Activated CD4-positive, alpha-beta T cell treated with anti-CD3 and anti-CD28 coated beads for 1 hour (primary cell): ENCODE measurements at places on chromosomes 7 and 10.

GRCh38 chr7:30717181-30717580, 34.8 kb upstream of the INMT start:
- no peak for DNase-seq

DNA sequence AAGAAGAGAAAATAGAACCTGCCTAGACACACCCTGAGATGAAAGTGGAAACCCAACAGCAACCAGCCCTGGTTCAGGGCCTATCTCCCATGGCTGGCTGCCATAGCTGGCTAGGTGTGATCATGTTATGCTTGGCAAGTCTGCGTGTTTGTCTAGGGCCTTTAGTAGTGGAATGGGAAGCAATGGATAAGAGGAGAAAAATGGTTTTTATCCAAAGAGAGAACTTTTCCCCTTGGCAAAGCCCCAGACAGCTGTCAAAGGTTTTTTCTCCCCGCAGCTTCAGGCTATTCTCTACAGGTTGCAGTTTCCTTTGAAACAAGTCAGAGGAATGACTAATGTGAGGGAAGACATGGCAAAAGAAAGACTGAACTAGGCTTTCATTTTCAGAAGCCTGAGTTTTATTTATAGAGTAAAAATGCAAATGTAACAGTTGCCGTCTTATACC, 161.5 kb downstream of the SEMA3D start:
- DNase-seq = no peak

GRCh38 chr10:132619927-132620326, 82.3 kb downstream of the INPP5A start:
- no peak for DNase-seq

DNA sequence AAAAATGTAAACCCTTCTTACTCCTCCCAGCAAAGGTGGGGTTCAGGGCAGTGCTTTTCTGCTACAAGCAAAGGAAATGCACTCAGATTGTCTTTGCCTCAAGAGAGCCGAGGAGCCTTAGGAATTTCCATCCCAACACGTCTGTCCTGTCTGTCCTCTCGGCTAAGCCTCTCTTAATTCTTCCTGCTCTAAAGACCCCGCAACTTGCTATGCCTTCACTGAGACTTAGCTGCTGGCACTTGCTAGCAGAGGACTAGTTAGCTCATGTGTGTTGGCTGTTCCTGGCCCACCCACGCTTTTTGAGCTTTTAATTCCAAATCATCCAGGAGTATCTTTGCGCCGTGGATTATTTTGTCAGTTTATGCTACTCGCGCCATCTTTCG, 481 bp upstream of the NPM3 start:
- no peak for DNase-seq

- no peak for DNase-seq
These were observed 51.4 kb upstream of the APBB1IP start for GRCh38 chr10:26386781-26387180.

DNA sequence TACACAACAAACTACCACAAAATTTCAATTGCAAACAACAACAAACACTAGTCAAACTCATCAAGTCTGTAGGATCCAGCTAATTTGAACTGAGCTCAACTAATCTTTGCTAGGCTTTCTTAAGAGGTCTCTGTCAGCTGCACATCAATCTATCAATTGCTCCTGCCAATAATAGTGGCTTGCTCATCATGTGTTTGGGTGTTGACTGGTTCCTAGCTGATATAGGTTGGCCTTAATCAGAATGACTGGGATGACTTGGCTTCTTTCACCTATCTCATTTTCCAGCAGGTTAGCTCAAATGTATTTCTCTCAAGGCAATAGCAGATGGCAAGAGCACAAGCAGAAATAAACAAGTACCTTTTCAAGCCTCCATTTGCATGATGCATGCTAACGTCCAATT, 370.3 kb upstream of the NFE2L3 start:
- no peak for DNase-seq

DNA sequence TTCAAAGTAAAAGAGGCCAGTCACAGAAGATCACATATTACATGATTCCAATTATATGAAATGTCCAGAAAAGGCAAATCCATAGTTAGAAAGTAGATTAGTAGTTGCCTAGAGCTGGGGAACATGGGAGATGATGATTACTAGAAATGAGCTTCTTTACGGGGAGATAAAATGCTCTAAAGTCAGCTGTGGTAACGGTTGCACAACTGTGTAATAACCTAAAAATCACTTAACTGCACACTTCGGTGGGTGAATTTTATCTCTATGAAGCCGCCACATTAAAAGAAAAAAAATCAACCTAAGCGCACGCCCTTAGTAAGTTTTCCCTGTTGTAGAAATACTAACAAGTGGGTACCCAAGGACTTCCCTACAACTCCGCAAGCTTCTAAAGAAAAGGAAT, 15.9 kb downstream of the XRCC2 start:
- no peak for DNase-seq

DNA sequence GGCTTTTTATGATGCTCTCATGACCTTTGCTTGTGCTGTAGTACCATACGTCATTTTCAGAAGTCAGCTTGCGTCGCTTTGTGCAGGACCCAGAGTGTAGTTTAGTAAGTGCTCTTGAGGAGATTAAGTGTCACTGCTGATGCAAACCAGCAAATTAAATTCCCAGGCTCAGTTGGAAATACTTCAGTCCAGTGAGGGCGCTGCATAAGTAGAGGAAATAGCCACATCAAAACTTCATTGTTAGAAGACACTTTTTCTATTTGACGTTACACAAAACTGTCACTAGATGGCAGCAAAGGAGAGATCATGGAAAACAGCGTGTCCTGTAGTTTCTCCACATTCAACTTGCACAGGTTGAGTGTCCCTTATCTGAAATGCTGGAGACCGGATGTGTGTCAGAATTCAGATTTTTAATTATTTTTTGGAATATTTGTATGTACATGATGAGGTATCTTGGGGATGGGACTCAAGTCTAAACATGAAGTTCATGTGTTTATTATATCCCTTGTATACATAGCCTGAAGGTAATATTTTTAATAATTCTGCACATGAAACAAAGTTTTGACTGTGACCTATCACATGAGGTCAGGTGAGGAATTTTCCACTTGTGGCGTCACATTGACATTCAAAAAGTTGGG, 7.9 kb downstream of the ZNF22 start:
- DNase-seq = no peak

GRCh38 chr7:129126314-129126713, 18.2 kb upstream of the TSPAN33 start:
- no peak for DNase-seq

GRCh38 chr10:97361537-97361901, 27.0 kb upstream of the FRAT2 start:
- no peak for DNase-seq

DNA sequence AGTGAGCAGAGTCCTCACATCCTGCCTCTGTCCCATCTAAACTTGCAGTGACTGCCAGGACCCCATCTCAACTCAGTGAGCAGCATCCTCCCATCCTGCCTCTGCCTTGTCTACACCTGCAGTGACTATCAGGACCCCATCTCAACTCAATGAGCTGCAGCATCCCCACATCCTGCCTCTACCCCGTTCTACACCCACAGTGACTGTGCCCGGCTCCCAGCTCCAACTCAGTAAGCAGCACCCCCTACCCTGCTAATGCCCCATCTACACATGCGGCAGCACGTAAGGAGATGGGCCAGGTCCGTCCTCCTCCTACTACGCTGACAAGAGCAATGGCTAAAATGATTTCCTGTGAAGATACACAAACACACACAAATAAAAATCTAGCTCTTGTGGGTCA, 65.5 kb downstream of the TNS3 start:
- no peak for DNase-seq

DNA sequence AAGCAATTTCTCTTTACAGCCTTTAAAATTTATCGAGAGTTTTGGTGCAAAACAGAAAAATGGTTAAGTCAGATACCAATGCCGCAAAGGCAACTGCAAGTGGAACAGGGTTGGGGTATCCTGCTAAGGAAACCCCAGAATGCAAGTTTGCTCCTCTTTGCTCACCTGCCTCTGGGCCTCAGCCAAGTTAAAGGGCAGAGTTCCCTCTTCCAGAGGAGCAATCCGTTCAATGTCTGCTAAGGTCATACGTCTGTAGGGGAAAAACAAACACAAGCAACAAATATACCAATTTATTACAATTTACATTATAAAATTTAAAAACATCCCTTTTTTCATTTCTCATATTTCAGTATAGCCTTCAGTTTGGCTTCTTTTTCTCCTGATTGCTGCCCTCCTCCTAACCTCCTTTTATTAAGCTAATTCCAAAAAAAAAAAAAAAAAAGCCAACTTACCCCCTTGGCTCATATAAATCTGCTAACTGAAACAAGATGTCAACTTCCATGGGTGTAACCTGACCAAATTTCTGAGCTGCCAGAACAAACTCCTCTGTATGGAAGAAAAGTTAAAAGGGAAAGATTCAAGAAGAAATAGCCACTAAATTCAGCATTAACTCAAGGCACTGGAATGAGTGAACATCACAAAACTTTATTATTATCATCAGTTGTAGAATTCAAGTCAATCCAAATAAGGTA, 132.6 kb downstream of the SLC25A13 start:
- no peak for DNase-seq

GRCh38 chr10:1152386-1153250, 96.4 kb downstream of the WDR37 start:
- no peak for DNase-seq

DNA sequence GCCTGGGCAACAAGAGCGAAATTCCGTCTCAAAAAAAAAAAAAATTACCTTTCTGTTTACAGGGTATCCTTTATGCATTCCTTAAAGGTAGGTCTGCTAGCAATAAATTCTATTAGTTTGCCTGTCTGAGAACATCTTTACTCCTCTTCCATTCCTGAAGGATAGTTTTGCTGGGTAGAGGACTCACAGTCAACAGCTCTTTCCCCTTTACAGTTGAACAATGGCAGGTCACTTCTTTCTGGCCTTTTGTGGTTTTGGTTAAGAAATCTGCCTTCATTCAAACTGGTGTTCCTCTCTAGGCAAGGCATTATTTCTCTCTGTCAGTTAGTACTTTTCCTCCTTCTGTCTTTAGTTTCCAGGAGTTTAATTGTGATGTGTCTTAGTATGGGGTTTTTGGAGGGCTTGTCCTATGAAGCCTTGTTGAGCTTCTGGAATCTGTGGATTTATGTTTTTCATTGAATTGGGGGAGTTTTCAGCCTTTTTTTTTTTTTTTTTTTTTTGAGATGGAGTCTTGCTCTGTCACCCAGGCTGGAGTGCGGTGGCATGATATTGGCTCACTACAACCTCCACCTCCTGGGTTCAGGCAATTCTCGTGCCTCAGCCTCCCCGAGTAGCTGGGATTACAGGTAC, 4.8 kb upstream of the DNAAF5 start:
- no peak for DNase-seq

DNA sequence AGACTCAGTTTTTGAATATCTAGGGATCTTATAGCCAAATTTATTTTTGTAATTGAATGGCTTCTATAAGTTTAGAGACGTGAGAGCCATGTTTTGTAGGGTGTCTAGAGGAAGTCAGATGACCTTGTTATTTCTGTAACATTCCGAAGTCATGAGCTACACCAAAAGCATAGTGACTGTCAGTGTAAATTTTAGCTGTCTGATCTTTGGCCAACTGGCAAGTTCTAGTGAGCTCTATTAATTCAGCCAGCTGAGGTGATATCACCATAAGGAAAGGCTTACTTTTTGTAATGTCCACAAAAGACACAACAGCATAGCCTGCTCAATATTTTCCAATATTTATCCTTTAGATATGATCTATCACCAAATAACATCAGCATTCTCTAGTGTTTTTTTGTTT, 9.9 kb upstream of the NT5C3A start:
- DNase-seq = no peak

- no peak for DNase-seq
These were observed 92.2 kb downstream of the GATA3 start for GRCh38 chr10:8146650-8147049.

- DNase-seq = no peak
These were observed 18.5 kb downstream of the CFAP70 start for GRCh38 chr10:73340121-73340520.

- no peak for DNase-seq
These were observed 80.5 kb downstream of the WIPF3 start for GRCh38 chr7:29886827-29887226.

GRCh38 chr7:81929386-81929785, 159.5 kb upstream of the HGF start:
- DNase-seq = no peak

DNA sequence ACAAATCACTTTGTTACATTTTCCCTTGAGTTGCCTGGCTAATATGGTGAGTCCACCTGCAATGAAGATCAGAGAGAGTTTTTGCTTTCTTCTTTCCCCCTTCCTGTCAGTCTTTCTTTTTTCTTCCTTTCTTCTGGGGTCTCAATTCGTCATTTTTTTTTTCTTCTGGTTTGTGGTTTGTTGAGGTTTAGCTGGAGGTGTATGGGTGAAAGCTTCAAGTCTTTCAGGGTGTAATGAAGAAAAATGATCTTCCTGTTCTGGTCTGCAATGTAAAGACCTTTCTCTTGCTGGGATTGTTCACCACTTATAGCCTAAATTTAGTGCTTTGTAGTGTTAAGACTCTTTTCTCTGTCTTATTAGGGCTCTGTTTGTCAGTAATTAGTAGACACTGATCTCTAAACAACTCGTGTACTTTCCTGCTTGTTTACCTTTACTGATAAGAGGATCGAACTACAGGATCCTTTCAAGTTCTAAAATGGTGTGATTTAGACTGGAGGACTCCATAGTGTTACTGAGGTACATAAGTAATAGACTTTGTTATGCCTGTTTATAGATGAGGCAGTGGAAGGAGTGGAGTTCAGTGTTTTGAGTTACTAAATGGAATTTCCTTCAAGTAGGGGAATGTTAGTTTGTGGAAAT, 129.1 kb downstream of the SUGCT start:
- DNase-seq = no peak

DNA sequence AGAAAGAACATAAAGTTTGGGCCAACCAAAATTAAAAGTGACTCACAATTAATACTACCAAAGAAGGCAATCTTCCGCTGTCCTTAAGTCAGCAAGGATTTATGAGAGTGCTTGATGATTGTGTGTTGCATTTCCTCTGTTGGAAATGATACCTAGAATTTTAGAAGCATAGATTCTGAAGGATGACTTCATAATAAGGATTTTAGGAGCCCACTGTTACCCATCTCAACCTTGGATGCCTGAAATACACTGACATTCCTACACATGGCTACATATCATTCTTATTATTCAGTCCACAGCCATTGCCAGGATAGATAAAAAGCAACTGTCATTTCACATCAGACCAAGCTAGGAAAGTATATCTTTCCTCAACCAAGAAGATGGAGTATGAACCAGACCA, 823.8 kb downstream of the LRMDA start:
- DNase-seq = no peak

GRCh38 chr10:85611746-85612377, 754.7 kb downstream of the GRID1 start:
- DNase-seq = no peak

- no peak for DNase-seq
These were observed 20.8 kb upstream of the PTF1A start for GRCh38 chr10:23171232-23171876.

GRCh38 chr7:90709501-90710465, 113.7 kb downstream of the CDK14 start:
- DNase-seq = no peak

- DNase-seq = no peak
These were observed 40.1 kb downstream of the TNRC18 start for GRCh38 chr7:5383314-5384098.

- DNase-seq = no peak
These were observed 17.8 kb downstream of the VWC2 start for GRCh38 chr7:49791088-49791741.
